Activated naive CD4-positive, alpha-beta T cell (primary cell): ENCODE measurements at places on chromosomes 11 and 22.

- no peak for DNase-seq
These were observed 17.4 kb downstream of the ZBTB16 start for GRCh38 chr11:114076921-114077331.

DNA sequence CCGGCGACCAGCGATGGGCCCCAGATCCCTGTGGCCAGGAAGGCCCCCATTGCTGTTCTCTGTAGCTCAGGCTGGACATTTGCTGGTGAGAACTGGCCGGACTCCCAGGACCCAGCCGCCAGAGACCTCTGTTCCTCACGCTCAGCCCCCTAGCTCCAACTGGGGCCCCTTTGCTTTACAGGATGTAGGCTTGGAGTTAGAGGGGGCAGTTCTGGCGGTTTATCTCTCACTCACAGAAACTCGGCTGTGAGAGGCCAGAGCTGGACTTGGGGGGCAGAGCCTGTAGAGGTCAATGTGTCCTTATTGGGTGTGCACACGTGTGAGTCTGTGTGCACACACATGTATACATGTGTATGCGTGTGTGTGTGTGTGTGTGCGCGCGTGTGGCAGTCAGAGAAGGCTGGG lies 502 bp downstream of the SMIM38 start:
- DNase-seq: no peak

DNA sequence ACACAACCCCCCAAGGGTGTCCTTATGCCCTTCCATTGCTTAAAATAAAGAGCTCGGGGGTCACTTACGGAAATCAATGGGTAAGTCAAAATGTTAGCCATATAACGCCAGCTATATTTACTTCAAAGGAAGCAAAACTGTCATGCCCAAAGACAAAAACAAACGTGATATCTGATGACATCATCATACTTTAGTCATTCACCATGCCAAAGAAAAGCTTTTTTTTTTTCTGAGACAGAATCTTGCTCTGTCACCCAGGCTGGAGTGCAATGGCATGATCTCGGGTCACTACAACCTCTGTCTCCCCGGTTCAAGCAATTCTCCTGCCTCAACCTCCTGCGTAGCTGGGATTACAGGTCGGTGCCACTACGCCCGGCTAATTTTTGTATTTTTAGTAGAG lies 47.7 kb upstream of the SC5D start:
- no peak for DNase-seq

DNA sequence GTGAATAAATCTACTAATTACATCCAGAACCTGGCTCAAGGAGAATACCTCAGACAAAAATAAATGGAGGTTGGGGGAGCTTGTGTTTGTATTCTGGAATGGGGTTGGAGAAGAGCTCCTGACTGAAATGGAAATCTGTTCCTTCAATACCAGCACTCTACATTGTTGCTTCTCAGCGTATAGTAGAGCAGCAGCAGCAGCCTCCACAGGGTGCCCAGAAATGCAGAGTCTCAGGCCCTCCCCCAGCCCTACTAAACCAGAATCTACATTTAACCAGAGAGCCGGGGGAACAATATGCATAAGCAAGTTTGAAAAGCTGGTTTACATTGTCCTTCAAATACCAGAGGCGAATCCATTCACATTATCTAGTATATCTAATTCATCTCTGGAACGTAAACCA lies 474.8 kb downstream of the NTM start:
- no peak for DNase-seq

DNA sequence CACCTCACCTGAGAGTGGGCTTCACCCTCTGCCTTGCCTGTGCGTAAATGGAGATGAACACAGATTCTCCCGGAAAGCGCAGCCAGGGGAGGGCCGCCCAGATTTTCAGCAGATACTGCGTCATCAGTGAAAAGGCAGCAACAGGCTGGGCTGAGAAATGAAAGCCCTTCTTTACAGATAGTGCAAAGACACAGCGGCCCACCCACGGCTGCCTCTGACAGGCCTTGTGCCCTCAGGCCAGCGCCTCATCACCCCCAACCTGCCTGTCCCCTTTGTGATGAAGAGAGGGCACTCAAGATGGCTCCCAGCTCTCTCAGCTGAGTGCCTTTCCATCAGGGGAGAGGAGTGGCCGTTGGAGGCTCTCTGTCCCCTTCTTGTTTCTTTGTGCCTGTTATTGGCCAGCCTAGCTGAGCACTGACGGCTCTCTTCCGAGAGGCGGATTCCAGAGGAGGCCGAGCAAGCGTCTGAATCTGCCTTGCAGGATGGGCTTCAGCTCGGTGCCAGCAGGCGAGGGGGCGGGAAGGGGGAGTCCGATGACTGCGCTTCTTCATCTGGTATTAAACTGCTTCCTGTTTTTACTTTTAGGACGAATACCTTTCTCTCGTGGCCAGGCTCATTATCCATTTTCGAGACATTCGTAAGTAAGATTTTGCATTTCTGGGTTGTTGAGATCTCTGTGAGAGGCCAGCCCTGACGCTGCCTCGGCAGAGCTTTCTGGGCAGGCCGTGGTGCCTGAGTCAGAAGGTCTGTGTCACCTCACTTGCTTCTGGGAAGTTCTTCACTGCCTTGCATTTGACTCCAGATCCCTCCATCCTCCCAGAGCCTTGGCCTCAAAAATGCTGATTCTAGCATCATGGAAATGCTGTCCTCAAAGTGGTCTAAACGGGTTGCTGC lies 43.7 kb downstream of the MED15 start:
- no peak for DNase-seq

GRCh38 chr22:38228326-38228872 lies 26.6 kb downstream of the MAFF start:
- DNase-seq: no peak

DNA sequence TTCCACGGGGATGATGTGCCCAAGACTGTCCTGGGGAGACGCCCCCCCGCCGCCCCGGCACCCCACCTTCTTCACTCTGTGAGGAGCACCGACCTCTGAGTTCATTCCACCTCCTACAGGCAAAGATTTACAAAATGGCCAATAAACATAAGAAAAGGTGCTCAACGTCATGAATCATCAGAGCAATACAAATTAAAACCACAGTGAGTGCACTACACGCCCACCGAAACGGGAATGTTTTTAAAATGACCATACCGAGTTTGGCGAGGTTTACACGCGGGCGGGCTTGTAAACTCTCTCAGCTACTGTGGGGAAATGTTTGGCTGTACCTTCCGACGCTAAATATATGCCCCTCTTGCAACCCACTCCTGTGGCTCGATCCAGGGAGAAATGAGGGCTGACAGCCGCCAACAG lies 7.9 kb downstream of the NPTXR start:
- no peak for DNase-seq

DNA sequence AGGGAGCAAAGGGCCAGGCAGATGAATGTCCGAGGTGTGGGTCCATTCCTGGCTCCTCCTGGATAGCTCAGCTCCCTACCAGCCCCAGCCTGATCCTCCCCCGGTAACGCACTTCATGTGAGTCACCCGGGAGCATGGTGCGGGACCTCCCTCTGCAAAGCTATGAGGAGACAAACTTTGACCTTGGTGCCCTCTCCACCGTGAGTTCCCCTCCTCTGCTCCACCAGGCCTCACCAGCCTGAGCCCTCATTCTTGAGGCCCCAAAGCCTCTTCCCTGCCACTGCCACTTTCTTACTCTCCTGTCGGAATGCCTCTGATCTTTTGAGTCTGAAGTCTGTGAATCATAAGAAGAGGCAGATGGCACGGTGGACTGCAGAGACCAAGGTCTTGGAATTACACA lies 37.4 kb upstream of the CD82 start:
- DNase-seq: no peak

- no peak for DNase-seq
These were observed 489.5 kb upstream of the B3GAT1 start for GRCh38 chr11:134901542-134901941.

DNA sequence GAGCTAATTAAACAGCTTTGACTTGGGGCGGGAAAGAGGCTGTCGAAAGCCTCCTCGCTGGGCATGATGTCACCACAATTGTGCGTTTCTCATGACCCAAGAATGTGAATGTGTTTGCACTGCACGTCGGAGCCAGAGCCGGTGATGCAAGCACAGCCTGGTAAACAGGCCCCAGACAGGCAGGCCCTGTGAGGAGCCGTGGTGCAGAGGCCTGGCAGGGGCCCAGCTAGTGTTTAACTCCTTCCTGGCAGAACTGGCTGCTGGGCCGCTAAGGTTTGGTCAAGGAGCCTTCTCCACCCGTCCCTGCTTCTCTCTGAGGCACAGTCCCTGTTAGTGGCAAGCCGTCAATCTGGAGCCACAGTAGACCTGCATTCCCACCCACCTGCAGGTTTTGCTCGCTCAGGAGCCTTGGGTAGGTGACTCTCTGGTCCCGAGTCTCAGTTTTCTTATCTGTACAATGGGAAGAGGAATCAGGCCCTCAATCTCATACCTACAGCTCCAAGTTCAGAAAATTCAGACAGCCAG lies 25.4 kb upstream of the SMTN start:
- DNase-seq: no peak

DNA sequence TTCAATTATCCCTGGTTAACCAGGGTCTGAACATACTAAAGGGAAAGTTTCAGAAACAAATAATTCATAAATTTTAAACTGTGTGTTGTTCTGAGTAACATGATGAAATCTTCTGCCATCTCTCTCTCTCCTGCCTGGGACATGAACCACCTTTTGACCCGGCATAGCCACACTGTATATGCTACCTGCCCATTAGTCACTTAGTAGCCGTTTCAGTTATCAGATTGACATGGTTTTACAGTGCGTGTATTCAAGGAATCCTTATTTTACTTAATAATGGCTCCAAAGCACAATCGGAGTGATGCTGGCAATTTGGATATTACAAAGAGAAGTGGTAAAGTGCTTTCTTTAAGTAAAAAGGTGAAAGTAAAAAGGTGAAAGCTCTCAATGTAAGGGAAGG lies 227.1 kb upstream of the CCDC179 start:
- no peak for DNase-seq

GRCh38 chr11:10934293-10934860 lies 76.5 kb upstream of the ZBED5 start:
- no peak for DNase-seq

- no peak for DNase-seq
These were observed 104.4 kb downstream of the MICAL2 start for GRCh38 chr11:12214751-12215150.

- no peak for DNase-seq
These were observed 217.1 kb downstream of the TBC1D22A start for GRCh38 chr22:46979506-46979905.

- DNase-seq: no peak
These were observed 13.2 kb downstream of the MYH9 start for GRCh38 chr22:36374603-36375024.

DNA sequence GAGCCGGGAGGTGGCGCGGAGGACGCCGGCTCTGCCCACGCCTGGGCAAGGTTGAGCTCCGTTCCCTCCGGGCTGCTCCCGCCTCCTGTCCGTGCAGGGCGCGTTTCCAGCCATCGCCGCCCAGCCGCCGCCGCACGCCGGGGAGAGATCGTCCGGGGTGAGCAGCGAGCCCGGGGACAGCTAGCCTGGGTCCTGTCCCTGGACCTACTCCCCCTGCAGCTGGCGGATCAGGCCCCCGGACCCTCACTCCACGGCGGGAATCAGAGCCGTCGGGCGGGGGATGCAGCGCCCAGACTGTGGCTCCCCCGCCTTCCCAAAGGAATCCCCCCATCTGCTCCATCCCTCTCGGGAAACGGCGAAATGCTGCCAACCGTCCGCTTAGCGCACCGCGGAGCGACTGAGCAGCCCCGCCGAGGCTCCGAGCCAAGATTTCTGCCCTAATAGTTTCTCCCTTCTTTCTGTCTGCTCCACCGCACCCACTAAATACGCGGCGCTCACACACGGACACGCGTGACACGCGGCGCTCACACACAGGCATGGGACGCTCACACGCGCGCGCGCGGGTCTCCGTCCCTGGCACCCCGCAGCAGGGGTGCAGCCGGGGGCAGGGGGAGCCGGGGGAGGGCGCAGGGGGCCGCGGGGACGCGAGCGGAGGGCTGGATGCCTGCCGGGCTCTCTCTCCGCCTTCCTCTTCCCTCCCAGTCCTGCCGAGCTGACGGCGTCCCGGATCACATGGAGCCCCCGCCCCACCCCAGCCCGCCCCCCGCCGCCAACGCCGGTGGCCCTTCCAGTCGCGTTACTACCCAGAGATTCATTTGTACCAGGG lies at the start of gene KCNJ5:
TSS of gene KCNJ5 (plus strand) at position 814 of the 826 bp plus-strand sequence. CDS start 19,918 bp downstream, outside the sequence.
- no peak for DNase-seq

DNA sequence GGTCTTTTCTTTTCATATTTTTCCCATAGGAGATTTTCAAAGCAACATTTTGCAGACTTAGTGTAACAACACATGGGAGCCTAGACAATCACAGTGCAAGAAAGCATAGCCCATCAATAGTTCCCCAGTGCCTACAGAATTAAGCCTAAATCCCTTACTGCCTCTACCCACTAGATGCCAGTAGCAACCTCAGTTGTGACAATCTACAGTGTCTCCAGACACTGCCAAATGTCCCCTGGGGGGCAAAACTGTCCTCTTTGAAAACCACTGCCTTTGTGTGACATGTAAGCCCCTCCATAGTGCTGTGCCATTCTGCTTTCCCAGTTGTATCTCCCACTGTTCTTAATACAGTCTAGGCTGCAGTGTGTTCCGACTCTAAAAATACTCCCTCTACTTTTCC lies 1329.0 kb downstream of the LRRC4C start:
- DNase-seq: no peak

GRCh38 chr11:134905928-134906327 lies 493.9 kb upstream of the B3GAT1 start:
- no peak for DNase-seq

GRCh38 chr11:1473786-1474185 lies 12.8 kb downstream of the MOB2 start:
- DNase-seq: no peak

- no peak for DNase-seq
These were observed 224.7 kb downstream of the SNX19 start for GRCh38 chr11:130691581-130691980.

DNA sequence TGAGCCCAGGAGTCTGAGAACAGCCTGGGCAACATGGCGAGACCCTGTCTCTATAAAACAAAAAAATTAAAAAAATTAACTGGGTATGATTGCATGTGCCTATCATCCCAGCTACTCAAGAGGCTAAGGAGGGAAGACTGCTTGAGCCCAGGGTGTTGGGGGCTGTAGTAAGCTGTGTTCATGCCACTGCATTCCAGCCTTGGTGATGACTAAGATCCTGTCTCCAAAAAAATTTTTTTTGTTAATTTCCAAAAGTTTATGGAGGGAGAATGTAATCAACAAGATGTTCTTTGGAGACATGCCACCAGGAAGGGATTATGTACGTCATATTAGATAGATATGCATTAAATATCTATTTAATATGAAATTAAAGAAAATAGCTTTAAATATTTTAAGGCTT lies 267.5 kb downstream of the SBF2 start:
- DNase-seq: no peak

DNA sequence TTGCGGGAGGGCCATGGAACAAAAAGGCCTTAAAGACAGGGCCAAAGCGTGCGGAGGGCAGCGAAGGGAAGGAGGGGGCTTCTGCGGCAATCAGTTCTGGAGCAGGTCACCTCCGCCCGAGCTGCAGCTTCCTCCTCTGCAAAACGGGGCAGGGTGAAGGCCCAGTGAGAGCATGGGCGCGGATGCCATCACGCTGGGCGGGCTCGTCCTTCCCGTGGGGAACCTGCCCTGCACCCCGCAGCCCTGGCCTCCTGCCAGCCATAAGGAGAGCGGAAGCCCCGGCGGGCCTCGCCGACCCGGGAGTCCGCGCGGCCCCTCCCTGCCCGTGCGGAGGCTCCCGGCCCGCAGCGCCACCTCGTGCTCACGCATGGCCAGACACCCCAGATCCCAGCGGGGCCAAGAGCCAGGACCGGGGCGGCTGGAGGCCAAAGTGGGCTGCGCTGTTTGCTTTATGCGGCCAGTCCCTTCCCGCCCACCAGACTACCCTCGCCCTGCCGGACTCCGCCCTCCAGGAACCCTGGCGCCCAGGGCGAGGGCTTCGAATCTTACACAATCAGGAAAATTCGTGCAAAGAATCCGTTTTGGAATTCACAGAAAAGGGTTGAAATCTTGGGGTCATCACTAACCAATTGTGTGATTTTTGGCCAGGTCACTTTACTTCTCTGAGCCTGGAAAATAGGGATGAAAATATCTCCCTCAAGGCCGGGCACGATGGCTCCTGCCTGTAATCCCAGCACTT lies 16.1 kb downstream of the TSKU start:
- peak; percentile 42 for DNase-seq
